Stimulated activated CD4-positive, alpha-beta T cell treated with anti-CD3 and anti-CD28 coated beads, Interleukin-12 subunit alpha, Interleukin-12 subunit beta, amount 100 ng/mL, for 24 hours (primary cell): ENCODE measurements at places on chromosomes 1 and 21.
A peak's percentile ranks its signal among the peaks of the same experiment; 100 is the strongest.

DNA sequence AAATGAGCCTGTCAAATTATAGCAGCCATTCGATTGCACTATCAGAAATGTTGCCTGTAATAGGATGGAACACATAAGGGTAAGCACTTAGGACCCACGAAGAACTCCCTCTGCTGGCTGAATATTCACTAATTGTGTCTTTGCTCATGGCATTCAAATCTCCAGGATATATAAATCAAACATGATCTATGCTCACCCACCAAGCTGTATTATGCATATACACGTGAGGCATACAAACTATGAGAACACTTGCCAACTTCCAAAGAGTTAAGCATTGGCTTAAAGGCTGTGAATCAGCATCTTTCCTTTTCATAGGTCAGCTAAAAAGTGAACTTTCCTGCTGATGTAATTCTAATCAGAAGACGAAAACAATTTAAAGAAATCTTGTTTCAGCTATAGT is 34.5 kb downstream of the TMPRSS15 start:
- no peak for DNase-seq

DNA sequence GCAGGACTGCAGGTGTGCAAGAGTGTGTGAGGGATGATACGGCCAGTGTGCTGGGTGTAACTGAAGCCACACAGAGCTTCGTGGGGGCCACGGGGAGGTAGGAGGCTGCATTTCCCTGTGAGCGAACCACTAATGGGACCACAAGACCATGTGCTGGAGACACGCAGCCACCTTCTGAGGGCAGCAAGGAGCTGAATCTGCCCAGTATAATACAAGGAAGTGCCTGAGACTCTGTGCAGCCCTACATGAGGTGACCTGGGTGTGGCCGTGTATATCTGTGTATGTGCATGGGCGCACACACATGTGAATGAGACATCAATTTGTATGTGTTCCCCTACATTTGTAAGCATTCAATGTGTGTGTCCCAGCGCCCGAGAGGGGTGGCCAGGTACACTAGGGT is 50.8 kb downstream of the CHD5 start:
- DNase-seq: no peak

GRCh38 chr1:161258439-161259344 is at the start of gene PCP4L1:
PCP4L1 (plus strand) TSS chr1:161258745; CDS start chr1:161258975, 230 bp downstream.
- peak; percentile 10 for DNase-seq

GRCh38 chr1:27849951-27850350 is 19.4 kb downstream of the PPP1R8 start:
- DNase-seq: no peak

DNA sequence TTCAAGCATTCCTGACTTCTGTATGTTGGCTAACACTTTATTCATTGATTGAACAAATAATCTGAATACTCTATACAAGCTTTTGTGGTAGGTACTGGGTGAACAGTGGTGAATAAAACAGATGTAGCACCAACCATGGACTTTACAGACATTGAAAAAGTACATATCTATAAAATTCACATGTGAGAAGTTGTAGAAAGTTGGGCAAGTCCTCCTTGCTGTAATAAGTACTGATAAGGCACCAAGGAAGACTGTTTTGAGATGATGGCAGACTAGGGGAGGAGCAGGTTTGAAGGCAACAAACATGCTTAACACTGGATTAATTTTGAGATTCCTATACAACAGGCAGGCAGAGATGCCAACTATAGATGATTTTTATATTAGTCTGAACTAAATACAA is 42.4 kb downstream of the RNF2 start:
- DNase-seq: no peak

- DNase-seq: no peak
Measured at GRCh38 chr1:113930499-113931161, 1.5 kb downstream of the HIPK1 start.

GRCh38 chr1:235730007-235730406 is 80.4 kb upstream of the GNG4 start:
- no peak for DNase-seq

GRCh38 chr1:89809556-89809955 is 11.3 kb upstream of the LRRC8D start:
- no peak for DNase-seq

DNA sequence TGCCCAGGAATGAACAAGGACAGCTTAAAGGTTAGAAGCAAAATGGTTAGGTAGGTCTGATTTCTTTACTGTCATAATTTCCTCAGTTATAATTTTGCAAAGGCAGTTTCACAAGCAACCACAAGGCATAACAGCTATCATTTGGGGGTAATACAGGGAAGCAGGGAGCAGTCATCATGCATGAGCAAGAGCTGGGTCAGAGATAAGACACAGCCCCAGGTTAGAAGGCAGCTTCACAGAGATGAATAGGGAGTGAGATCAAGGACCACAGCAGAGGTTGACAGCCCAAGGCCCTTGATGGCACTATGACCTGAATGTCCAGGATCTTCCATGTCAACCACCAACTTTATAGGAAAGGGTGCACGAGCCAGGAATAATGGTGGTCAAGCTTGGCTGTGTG is 9.0 kb upstream of the CSRP1 start:
- DNase-seq: no peak

DNA sequence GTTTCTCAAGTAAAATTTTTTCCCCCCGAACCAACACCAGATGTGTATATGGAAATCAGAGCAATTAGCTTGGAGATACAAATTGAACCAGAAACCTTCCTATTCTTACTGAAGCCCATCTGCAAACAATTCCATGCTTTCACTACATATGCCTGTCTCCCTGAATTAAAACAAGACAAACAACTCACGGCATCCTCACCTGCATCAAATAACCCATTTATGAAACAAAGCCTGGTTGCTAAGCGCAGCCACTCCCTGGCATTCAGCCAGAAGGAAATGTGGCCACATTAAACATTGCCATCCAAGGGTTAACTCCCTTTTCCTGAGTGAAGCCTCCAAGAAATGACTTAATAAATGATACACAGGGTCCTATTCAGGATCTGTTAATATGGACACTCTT is 55.3 kb downstream of the APP start:
- no peak for DNase-seq

DNA sequence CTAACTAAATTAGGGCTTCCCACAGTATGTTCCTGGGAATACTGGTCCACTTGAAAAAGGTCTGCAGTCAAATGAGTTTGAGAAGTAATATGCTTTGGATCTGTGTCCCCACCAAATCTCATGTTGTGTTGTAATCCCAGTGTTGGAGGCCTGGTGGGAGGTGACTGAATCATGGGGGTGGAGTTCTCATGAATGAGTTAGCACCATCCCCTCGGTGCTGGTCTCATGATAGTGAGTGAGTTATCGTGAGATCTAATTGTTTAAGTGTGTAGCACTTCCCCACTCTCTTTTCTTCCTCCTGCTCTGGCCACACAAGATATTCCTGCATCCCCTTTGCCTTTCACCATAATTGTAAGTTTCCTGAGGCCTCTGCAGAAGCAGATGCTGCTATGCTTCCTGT is 16.9 kb upstream of the DMRTB1 start:
- DNase-seq: no peak

DNA sequence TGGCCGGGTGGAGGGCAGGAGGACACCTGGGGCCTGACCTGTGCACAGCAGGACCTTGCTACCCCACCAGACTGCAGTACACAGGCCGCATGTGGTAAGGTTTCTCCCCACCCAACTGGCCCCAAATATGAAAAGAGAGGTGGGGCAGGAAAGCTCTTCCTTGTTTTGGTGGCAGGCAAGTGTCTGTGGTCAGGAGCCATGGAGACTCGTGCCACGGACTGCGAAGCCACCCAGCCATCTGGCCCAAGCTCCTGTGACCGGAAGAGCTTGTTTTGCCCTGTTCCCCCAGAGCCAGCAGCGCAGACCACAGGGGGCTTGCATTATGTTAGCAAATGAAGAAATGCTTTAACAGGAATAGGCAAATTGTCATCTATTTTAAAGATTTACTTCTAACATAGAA is 54.9 kb downstream of the OLIG1 start:
- DNase-seq: no peak

GRCh38 chr1:206769304-206769731 is 1.3 kb upstream of the IL19 start:
- DNase-seq: no peak

GRCh38 chr1:203439131-203439730 is 36.4 kb upstream of the PRELP start:
- no peak for DNase-seq

DNA sequence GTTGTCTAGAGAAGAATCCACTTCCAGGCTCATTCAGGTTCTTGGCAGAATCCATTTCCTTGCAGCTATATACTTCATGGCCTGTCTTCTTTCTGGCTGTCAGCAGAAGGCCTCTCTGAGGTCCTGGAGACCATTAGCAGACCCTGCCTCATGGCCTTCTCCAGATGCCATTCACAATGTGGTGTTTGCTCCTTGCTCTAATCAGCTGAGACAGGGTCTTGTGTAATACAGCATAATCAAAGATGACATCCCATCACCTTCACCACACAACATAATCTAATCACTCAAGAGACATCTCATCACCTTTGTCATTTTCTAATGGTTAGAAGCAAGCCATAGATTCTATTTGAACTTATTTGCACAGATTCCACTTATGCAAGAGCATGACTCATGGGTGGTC is 403.9 kb upstream of the LRRC7 start:
- DNase-seq: no peak

- no peak for DNase-seq
Measured at GRCh38 chr1:238331557-238331956, 440.8 kb upstream of the ZP4 start.

DNA sequence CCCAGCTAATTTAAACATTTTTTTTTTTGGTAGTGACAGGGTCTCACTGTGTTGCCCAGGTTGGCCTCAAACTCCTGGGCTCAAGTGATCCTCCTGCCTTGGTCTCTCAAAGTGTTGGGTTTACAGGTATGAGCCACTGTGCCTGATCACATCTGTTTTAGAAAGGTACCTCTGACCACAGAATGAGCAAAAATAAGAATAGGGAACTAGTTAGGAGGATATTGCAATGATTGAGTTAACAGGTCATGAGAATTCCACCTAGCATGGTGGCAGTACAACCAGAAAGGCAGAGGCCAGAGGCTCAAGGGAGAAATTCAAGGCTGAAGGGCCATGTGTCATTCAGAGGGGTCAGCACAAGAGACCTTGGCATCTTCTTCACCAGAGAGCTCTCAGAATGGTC is 49.6 kb downstream of the ELAPOR1 start:
- no peak for DNase-seq

GRCh38 chr1:201022820-201023516 is 546 bp downstream of the KIF21B start:
- no peak for DNase-seq

GRCh38 chr1:54314696-54315095 is 91.5 kb downstream of the SSBP3 start:
- DNase-seq: no peak

DNA sequence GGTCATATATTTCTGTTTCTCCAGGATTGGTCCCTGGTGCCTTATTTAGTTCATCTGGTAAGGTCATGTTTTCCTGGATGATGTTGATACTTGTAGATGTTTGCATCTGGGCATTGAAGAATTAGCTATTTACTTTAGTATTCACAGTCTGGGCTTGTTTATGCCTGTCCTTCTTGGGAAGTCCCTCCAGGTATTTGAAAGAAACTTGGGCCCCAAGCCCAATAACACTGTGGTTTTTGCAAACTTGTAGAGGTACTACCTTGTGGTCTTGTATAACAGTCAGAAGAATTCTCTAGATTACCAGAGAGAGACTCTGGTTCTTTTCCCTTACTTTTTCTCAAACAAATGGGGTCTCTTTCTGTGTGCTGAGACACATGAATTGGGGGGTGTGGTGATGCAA is 251.4 kb upstream of the B3GALT2 start:
- no peak for DNase-seq

- DNase-seq: no peak
Measured at GRCh38 chr1:46487818-46488218, 1.8 kb upstream of the DMBX1 start.

DNA sequence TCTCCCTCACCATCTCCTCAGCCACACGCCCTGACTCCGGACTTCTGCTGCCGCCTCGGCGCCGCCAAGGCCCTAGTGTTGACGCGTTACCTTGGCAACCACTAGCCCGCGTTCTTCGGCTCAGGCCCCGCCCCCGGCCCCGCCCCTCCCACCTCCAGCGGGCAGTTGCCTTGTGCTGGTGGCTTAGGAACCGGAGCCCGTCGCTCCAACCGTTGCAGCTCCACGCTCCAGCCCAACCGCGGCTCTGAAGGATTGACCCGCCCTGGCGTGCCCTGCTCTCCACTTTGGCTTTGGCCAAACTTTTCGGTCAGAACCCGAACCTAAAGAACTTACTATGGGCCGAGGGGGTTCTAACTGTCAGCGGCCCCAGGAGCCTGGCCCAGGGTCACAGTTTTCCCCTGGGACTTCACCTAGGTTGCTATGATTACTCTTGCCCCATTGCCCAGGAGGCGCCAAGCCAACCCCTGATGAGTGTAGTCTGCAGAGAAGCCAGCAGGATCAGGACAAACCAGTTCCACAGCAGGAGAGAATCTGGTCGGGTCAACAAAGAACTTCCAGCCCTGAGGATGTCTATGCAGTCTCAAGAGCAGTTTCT is at the start of gene CFAP45:
TSS of gene CFAP45 (minus strand) at position 80 of the 595 bp plus-strand sequence. CDS start at position 13, 67 bp downstream.
- no peak for DNase-seq

DNA sequence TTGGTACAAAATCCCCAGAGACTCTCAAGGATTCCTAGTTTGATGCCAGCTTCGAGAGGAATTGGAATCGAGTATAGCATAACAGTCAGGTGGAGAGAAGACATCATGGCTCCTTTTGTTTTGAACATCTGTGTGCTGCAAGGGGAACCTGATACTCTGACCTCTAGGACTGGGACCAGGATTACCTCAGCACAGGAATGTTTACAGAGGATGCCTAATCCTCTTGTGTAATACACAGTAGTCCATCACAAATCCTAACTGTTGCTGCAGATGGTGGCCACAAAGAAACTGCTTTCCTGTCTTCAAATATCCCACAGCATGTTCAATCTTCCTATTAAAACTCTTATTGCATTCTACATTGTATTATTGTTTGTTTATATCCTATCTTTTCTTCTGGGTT is 111.8 kb upstream of the PRMT6 start:
- no peak for DNase-seq

GRCh38 chr1:57450981-57451380 is 27.1 kb upstream of the DAB1 start:
- DNase-seq: no peak

DNA sequence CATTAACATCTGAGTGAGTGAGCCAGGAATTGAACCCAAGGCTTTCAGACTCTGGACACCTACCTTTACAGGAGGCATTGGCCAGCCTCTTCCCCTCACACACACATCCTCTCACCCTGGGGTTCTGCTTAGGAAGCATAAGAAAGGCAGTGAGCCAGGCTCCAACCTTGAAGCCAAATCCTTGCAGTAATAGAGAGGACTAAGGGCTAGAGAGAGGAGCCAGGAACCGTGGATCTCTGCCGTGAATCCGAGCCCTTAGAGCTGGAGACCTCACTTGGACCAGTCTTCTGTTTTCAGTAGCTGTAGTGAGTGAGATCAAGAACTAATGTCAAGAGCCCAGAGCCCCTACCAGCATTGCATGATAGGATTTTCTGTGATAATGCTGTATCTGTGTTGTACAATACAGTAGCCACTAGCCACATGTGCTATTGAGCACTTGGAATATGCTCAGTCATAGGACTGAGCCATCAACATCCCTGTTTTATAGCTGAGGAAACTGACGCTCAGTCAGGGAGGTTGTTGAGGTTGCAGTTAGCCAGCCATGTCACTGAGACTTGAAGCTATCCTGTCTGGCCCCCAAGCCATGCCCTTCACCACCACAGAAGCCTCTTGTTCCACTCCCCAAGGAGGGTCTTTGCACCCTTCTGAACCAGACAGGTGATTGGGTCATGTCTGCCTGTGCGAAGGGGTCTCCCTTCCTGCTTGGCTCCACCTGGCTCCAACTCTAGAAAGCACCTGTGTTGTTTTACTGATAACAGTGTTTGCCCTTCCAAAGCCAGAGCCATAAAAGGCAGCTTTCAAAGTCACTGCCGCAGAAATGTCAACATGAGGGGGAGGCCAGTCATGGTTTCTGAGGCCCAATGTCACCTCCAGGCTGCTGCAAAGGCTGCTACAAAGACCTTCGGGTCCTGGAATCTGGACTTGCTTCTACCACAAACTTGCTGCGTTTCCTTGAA is 101.1 kb upstream of the JUN start:
- DNase-seq: no peak
